ENCODE measurements at places on chromosomes 1 and 21.

DNA sequence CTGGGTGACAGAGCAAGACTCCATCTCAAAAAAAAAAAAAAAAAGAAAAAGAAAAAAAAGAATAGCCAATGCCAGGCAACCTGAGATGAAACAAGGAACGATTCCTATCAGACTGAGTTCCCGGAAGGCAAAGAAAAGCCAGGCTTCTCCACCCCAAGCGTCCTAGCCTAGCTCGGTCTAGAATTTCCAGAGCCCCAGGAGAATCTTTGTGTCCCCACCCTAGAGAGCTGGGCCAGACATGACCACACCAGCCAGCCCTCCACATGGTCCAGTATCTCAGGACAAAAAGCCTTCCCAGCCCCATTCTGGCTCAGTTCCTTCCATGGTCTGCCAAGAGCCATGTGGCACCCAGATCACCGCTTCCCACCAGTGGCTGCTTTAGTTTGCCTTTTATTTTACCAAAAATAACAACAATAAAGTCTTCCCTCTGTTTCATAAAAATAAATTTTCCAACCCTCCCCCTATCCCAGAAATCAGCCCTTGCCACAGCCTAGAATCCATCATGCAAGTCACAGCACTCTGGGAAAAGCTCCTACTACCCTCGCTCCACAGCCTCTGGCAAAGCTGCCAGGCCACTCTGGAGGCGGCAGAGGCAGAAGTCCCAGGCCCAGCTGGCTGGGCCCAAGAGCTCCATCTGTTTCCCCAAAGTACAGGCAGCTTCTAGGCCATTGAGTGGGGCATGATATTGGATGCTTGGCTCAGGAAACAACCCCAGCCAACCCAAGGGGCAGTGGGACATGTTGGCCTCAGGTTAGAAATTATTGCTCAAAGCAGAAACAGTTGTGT is 3.5 kb upstream of the MKNK1 start:
- no peak for DNase-seq

DNA sequence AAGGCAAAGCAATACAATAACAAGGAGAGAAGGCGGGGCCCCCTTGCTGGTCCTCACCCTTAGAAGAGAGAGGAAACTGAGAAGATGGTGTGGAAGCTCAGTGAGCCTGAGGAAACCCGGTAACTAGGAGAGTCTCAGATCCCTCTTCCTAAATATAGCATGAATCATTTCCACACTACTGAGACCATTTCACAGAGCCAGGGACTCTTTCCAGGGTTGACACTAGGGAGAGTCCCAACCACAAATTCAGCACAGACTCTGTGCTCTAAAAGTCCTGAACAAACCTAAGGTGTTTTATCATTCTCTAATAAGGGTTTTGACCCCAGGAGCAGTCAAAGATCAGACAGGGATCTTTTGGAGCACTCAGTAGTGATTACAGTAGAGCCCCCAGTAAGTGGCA is 647.7 kb downstream of the KCNT2 start:
- DNase-seq: no peak

- peak; percentile 54 for DNase-seq
Observed at GRCh38 chr1:62691062-62691844, 3.1 kb upstream of the DOCK7 start.

- DNase-seq: no peak
Observed at GRCh38 chr1:195096051-195096521, 1512.2 kb downstream of the KCNT2 start.

DNA sequence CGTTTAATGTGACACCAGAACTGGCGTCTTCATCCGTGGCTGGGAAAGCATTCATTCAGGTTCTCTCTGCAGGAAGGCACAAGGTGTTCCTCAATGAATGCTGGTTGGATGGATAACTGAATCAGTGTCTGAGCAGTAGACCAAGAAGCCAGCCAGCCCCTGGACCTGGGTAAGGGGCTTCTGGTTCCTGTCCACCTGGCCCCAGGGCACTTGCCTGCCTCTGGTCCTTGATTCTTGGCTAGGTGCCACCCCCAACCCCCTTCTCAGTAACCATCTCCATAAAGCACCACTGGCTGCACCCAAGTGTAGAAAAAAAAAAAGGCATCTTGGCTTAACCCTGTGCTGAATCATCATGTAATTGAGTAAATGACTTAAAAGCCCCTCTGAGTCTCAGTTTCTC is 59.1 kb downstream of the KCND3 start:
- DNase-seq: no peak

DNA sequence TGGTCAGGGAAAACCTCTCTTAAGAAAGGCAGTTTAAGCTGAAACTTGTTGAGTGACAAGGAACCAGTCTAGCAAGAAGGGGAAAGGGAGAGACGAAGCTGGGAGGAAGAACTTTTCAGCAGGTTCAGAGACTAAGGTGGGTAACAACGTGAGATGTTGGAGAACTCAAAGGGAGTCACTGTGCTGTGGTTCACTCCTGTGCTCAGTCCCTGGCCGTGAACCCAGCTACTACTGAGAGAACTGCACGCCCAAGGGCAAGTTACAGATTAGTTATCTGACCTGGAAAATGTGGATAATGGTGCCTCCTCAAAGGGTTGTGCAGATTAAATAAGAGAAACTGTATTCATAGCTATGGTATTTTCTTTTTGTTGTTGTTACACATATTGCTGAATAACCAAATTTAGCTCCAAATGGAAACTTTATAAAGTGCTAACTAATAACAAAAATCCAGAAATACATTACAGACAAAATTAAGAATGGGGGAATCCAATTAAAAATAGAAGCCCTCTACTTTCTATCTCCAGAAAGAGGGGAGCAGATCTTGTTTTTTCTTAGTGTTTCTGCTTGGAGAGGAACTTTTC is 2.9 kb downstream of the ZBTB40 start:
- no peak for DNase-seq

DNA sequence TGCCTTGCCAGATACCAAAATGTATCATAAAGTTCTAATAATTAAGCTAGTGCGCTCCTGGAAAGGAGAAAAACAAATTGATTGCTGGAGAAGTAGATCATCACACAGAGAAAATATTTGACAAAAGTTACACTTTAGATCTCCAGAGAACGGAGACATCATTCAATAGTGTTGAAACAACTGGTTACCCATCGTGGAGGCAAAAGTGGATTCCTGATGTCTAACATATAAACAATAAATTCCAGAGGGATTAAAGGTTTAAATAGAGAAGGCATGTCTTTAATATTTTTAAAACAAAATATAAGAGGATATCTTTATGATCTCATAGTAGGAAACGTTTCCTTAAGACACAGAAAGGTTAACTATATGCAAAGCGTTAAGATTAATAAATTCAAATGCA is 41.0 kb downstream of the NRIP1 start:
- no peak for DNase-seq

DNA sequence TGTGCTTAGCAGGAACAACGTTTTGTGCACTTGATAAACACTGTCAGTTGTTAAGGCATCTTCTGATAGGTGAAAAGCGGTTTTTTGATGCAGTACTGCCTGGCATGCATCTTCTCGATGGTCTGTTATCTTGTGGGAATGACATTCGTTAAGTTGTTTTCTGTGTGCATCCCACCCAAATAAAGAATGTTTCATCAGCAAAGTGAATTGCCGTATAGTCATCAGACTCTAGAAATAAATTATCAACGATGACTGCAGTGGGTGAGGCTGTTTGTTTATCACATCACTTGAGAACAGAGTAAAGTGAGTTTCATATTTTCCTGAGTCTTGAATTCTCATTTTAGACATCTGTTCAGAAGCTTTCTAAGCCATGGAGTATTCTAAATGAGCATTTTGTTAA is 34.1 kb downstream of the NFIA start:
- no peak for DNase-seq

DNA sequence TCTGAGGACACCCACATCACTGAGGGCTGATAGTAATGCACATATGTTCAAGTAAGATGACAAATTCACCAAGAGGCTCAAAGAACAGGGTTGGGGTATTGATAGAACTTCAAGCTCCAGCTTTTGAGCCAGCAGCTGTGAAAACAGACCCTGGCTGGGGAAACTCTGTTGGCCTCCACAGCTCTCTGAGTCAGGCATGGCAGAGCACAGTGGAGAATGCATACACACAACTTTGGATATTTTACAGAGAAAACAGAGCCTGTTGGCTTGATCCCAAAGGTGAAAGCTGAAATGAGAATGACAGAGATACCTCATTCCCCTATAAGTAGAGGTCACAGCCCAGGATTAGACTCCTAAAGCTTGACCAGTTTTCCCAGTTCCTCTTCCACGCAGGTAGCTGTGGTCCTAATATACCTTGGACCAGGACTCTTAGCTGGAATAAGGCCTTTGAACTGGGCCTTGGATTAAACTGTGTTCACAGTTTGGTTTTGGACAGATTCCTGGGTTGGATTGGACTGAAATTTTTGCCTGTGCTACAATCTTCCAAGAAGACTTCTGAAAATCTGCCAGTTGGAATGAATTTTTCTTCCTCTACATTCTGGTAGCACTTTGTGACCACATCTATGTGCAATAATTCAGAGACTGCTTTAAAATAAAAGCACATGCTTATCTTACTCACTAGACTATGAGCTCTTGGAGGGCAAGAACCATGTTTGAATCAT is 101.6 kb upstream of the HMGB4 start:
- no peak for DNase-seq

GRCh38 chr1:41891199-41891896 is 27.4 kb downstream of the HIVEP3 start:
- DNase-seq: no peak

DNA sequence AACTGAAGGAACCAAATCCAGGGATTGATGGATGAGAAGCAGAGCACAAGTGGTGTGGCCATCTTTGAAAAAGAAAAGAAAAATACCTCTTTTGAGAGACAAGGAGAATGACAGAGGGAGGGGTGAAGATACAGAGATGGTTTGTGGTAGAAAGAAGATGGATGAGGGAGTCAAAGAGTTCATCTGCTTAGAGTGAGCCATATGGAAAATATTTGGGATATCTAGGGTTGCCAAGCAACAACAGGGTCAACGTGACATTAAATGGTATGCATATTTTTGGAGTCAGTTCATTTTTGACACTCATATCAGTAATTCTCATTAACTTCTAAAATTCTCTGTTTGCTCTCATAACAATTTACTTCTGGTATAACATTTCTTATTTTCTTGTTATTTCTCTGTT is 50.7 kb downstream of the MACF1 start:
- DNase-seq: no peak

- DNase-seq: no peak
Observed at GRCh38 chr1:163106364-163106987, 37.3 kb downstream of the RGS4 start.

DNA sequence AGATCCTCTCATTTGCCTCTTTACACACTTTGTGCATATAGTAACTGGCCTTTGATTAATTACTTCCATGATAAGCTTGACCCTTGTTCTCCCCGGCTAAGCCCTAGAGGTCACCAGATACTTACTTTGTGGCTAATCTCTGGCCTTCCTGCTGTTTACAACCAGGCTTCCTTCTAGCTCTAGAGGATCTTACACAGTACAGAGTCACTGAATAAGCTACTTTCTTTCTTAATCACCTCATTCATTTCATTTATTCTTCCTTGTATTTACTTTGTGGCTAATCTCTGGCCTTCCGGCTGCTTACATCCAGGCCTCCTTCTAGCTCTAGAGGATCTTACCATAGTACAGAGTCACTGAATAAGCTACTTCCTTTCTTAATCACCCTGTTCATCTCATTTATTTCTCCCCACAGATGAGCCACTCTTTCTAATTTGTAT is 144.3 kb upstream of the C1orf21 start:
- DNase-seq: no peak

DNA sequence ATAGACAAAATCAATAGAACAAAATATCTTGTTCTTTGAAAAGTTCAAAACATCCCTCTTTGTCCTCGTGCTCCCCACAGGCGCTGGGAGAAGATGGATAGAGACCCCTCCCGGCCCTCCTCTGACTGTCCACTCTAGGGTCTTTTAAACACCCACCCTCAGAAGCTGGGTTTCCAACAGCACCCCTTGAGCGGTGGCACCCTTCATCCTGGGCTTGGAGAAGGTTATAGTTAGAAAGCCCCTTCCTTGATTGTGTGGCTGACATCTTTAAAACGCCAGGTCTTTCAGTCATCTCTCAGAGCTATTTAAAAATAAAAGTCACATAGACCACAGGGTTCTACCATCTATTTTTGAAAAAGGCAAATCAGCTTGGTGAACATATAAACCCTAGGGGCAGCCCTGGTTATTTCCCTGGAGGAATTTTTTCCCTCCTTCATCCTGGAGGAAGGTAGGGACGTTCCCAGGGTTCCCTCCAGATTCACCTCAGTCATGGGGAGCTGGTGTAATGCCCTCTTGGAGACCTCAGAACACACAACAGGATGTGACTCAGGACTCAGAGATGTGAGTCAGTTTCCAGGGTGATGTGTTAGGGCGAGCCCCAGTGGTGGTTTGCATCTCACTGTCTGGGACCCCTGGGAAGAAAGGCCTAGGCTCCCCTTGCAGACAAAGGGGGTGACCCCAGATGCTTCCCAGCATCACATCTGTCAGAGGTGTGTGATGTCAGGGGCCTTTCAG is 138.5 kb downstream of the CLIC6 start:
- no peak for DNase-seq

DNA sequence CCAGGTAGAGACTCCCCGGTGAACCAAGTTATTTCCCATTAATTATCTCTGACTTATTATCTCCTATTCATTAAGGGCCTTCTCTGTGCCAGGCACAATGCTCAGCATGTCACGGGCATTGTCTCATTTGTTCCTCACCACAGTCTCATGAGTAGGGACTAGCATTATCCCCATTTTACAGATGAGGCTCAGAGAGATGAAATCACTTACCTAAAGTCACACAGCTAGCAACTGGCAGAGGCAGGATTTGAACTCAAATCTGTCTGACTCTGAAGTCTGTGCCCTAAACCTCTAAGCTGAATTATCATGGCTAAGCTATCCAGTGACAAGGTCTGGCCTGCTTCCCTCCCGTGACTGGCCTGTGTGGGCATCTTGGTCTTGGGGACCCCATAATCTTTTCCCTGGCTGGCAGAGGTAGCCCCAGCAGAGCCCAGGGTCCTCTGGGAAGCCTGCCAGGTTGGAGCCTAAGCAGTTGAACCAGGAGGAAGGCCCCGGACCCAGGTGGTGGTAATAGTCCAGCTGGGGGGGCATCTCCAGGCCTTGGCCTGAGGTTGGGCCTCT is 4.5 kb downstream of the MAP7D1 start:
- no peak for DNase-seq

GRCh38 chr1:12416744-12417143 is 186.9 kb downstream of the VPS13D start:
- DNase-seq: no peak

GRCh38 chr1:234893725-234894630 is 234.7 kb downstream of the TOMM20 start:
- no peak for DNase-seq
